ENCODE measurements at places on chromosomes 2 and 18.

DNA sequence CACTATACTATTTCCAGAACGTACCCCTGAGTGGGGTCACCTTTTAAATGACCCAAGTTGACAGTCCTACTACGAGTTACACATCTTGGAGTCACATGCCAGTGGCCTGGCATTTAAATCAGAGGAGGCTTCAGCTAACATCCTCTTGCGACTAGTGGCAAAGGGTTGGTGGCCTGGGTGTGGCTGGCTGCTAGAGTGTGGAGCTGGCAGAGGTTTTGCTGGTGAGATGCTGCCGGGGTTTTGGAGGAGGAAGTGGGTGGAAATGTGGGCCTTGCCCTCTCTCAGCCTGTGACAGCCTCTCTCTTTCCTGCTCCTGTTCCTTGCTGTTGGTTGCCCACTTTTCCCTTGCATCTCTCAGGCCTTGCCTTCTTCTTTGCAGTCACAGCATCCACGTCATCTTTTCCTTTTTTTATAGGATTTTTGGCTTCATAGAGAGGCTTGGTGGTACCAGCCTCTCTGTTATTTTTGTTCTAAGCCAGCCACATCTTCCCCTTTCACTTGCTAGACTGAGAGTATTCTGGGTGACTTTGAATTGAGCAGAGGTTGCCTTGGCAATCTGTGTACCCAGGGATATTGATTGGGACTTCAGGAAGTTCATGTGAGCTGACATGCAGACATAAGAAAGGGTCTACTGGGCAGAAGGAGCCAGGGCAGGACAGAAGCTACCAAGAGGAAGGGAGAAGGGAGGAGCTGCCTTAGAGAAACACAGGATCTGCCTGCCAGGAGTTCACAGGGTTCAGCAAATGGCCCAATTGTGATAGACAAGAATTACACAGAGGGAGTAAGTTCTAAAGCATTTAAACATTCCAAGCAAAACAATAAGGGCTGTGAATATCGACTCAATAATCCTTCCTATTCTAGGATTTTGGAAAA, 55.4 kb downstream of the CDC42EP3 start:
- no peak for DNase-seq

- DNase-seq, result no peak
These were observed 128.8 kb upstream of the KYNU start for GRCh38 chr2:142748559-142749099.

DNA sequence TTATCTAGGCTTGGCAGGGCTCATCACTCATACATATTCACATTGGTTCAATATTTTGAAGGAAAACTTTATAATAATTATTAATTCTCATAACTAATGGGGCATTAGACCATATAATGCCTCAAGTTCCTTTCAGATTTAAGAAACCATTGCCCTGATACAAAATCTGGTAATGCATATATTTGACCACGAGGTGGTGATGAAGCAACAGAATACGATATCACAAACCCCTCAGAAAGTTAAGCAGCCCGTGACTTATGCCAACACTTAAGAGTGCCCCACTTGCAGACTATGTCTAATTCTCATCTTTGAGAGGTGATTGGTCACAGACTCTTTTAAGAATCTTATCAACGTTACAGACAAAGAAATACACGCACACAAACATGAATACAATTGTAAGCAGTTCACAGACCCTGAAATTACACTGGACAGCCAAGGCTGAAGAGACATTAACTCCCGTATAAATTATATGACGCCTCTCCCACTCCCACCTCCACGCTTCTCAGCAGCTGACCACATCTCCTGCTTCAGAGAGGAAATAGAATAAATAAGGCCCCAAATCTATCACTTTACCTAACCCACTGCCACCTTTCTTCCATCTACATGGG, 20.7 kb upstream of the DNAH6 start:
- peak; percentile 86 for DNase-seq

DNA sequence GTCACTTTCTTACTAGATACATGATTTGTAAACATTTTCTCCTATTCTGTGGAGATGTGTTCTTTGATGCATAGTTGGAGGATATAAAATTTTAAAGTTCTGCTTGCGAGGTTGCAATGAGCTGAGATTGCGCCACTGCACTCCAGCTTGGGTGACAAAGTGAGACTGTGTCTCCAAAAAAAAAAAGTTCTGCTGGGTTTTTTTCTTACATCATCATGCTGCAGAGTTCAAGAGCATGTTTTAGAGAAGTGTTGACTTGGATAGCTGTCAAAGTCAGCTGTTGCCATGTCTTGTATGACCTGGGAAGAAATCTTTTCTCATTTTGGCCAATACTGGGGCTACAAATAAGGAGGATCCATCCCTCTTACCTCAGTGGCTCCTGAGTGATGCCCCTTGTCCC, 71.3 kb downstream of the UGGT1 start:
- no peak for DNase-seq

DNA sequence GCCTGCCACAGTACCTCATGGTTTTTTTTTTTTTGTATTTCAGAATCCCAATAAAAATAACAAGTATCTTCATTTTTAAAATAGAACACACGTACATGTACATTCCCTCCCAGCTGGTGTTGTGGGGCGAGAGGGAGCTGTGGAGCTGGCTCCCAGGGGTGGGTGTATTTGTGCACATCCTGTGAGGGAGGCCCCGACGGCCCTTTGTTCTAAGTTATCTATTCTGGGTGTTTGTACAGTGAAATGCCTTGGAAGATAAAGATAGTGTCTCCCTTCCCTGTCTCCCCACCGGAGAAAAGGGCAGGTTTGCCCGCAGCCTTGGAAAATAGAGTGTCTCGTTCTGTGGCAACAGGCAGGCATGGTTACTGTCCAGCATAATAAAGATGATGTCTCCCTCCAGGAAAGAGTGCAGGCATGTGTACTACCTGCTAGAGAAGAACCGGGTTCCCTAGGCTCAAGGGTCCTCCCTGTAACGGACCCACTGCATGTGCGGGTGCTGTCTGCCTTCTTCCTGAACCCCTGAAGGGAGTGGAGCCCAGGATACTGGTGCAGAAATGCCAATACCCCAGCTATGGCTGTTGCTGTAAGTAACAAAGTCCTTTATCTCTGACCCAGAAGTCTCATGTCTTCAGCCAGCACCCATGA, 12.1 kb upstream of the ALLC start:
- DNase-seq, result no peak

DNA sequence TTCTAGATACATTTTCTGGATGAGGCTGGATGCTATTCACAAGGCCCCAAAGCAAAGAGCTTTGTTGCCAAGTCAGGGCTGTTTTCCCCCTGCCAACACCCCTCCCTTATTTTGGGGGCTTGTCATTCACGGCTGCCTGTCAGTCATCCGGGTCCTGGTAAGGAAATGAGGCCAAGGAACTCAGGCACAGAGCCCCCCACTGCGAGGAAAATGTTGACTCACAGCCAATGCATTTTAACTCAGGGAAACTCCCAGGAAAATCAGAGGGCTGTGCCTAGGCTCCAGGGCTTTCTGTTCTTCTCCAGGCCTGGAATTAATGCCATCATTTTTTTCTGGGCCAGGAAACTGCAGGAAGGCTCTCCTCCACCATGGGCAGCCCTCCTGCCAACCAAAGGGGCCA, 241.1 kb downstream of the SMAD2 start:
- no peak for DNase-seq

- DNase-seq, result no peak
These were observed 395.1 kb upstream of the CDH19 start for GRCh38 chr18:66999003-66999402.

DNA sequence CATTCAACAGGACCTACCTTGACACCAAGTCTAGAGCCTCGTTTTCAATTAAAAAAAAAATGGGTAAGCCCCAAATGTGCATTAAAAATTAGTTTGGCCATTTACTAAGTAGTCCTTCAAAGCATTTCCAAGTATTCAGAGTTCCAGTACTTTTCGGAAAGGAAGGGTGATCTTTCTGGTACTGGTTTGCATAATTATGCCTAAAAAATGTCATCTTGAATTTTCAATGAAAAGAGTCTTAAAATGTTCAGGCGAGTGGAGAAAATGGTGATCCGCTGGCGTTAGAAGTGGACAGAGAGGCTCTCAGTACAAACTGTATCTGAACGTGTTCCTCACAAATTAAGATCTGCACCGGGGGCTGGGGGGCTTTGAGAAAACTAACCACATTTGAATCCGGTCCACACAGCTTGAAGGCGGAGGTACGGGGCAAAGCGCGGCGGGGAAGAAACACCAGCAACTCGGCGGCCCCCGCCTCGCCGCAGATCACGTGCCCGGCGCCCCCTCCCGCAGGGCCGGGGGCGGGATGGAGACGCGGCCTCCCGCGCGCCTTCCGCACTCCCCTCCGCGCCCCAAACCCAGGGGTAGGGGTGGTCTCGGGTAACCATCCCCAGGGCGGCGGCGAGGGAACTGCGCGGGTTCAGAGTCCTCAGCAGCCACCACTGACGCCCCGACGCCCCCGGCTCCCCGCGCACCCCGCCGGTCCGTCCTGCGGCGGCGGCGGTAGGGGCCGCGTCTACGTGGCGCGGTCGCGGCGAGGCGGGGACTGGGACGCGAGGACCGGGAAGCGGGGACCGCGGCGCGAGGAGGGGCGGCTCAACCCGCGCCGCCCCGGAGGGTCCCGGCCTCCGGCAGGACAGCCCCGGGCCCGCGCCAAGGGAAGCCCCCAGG, 564 bp downstream of the LPIN2 start:
- DNase-seq, result peak; percentile 40

- DNase-seq, result peak; percentile 90
These were observed 3.5 kb downstream of the RBM43 start for GRCh38 chr2:151258121-151258520.

- DNase-seq, result no peak
These were observed 538.9 kb upstream of the REG3G start for GRCh38 chr2:78486565-78486964.

DNA sequence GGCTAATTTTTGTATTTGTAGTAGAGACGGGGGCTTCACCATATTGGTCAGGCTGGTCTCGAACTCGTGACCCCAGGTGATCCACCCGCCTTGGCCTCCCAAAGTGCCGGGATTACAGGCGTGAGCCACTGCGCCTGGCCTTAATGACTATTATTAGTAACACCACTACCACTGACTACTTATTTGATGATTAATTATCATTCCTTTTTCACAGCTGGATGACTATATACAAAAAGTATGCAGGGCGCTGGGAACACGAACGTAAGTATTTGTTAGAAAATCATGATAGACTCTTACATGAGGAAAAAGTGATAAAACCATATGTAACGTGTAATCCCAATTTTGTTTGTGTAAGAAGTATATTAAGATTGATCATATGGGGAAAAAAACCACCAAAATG, 21.6 kb downstream of the DARS1 start:
- peak; percentile 48 for DNase-seq

DNA sequence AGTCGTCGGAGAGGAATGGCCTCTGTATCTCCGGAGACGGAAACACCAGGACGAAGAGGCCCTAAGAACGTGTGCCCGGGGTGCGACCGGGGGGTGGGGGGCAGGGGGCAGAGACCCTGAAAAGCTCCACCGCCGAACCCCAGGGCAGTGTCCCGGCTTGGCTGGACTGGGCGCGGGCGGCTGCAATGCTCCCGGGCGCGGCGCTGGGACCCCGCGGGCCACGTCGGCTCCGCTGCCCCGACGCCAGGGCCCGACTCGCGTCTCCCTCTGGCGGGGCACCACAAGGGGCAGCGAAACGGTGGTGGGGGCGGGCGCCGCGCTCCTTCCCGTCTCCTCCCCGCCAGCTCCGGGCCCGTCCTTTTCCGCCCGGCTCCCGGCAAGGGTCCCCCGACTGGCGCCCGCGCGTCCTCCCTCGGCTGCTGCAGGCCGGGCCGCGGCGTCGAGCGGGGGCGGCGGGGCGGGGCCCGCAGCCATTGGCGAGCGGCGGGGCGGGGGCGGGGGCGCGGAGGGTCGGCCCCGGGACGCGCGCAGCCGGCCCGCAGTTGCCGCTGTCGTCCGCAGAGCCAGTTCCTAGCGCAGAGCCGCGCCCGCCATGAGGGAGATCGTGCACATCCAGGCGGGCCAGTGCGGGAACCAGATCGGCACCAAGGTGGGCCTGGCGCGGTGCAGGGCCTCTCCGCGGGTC, at the start of gene TUBB6:
Gene TUBB6 (plus strand): TSS at position 541 of the 685 bp plus-strand sequence. CDS start 52 bp downstream, at position 593.
- peak; percentile 80 for DNase-seq

- DNase-seq, result no peak
These were observed 96.9 kb downstream of the TSHZ1 start for GRCh38 chr18:75307530-75307929.

DNA sequence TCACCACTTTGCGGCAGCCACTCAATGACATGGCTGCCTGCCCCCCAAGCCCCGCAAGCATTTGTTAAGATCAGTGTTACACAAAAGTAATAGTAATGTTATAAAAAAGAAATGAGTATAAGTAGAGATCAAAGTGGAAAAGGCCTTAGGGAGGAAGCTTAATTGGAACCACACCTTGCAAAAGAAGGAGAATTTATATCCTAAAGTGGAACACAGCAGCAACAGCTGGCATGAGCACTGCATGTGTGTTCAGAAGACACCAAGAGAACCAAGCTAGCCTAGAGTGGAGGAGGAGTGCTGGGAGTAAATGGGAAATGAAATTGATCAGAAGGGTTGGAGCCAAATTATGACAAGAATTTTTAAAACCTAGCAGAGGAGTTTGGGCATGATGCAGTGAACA, 73.1 kb upstream of the STK17B start:
- no peak for DNase-seq

DNA sequence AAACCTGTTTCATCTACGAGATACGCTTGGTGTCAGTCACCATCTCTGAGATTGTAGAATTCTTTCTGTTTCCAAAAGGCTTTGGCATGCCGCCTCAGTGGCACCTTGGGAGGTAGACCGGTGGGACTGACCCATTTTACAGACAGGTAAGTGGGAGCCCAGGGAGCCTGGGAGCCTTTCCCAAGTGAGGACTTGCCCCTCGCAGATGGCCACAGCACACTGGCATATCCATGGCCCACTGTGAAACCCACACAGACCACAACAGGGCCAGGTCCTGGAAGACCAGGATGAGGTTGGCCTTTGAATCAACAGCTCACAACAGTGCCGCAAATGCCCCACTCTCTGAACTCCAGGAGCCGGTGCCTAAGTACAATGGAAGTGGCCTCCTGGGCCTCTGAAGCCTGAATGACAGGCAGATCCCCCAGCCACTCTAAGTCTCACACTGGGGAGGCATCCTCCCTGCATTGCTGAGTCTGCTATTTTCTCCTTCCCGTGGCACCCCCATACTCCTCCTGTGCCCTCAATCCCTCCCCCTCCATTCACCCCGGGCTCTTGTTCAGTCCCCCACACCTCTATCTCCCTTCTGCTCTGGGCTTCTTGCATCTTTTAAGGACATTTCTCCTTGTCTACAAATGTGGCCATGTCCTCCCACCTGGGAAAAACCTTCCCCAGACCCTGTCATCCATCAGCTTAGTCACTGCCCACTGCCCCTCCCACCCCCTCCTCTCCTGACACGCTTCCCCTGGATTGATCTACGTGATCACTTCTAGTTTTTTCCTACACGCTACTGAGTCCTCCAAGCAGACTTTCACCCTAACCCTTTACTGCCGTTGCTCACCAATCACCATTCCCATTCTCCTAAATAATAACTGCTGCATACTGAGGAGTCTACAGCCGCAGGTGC, 26.2 kb downstream of the CENPA start:
- DNase-seq, result no peak

DNA sequence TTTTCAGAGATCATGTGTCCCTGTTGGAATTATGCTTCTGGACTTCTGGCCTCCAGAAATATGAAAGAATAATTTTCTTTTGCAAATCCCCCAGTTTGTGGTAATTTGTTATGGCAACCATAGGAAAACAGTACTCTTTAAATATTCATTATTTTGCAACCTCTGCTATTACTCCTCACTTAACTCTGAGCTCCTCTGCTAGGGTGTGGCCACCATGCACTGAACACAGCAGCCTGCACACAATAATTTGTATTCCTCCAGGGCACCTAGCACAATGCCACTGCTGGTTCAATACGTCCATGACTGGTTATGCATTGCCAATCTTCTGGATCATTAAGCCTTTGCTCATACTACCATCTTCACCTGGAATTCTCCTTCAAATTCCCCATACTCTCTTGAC, 232.0 kb downstream of the CNTNAP5 start:
- DNase-seq, result no peak

Data from fibroblast of lung (primary cell).